ENCODE measurements at places on chromosomes 5 and 9. TPM values are rescaled to one million over a fixed set of nuclear protein-coding genes. Genes with fewer than 3 reads are reported as not detected.
A peak's percentile ranks its signal among the peaks of the same experiment; 100 is the strongest.

DNA sequence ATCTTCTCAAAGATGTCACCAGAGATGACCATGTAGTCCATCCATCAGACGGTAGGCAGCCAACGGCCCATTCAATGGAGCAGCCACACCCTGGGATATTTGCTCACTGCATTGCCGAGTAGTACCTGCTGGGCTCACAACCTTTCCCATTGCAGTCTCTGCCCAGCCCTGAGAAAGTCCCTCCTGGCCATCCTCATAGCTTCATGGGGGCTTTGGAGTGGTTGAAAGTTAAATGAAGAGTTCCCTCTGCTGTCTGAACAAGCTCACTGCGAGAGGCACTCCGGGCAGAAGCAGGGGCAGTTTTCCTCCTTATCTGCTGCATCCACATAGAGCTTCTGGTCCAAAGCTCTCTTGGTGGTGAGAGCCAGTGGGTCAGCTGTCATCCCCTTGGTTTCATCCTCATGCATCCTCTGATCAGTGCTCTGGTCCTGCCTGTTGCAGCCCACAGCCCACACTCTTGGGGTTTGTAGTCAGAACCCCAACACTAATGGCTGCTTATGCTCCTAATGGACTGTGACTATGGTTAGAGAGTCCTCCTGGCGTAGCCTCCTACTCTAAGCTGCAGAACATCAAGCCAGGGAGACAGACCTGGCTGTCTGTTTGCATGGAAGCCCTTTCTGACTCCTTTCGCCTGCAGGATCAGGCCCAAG is 23.3 kb downstream of the TNFSF8 start:
- no peak for DNase-seq

The NMUR2 gene
- 0.22 TPM for polyA plus RNA-seq

DNA sequence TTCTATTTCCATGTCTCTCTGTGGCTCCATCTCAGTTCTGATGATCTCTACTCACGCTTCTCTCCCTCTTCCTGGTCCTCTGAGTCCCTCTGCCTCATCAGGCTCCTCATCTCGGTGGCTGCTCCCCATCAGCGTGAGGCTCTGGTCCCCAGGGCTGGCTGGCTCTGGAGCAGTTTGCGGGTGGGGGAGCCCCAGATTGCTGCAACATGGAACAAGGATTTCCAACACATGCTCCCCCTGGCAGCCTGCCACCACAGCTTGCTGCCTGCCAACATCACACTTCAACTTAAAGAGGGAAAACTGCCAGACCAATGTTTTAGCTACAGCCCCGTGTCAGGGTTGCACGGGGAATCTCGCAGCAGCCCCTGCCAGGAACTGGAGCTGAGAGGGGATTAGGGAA is 77.2 kb upstream of the NEK6 start:
- peak; percentile 46 for DNase-seq

DNA sequence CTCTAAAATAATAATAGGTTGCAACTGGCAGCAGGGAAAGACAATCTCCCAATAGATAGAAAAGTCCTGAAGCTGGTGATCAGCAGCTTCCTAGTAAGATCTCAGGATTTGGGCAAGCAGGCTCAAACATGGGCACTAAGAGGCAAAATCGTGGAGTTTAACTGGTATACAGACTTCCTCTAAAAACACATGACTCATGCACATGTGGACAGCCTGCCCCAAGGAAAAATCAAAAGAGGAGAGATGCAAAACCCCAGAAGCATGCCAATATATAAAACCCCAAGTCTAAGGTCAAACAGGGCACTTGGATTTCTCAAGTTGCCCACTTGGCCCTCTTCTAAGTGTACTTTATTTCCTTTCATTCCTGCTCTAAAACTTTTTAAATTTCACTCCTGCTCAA is 62.8 kb downstream of the CDKN2A start:
- no peak for DNase-seq

The FOXD4L6 gene
- polyA plus RNA-seq, result not detected

Data from hindlimb muscle (tissue), 1 donor.